ENCODE measurements at places on chromosomes 5 and 9.

GRCh38 chr5:33153372-33153771, 287.4 kb upstream of the TARS1 start:
- DNase-seq: no peak

- DNase-seq: no peak
Measured at GRCh38 chr5:39616131-39616530, 191.4 kb upstream of the DAB2 start.

DNA sequence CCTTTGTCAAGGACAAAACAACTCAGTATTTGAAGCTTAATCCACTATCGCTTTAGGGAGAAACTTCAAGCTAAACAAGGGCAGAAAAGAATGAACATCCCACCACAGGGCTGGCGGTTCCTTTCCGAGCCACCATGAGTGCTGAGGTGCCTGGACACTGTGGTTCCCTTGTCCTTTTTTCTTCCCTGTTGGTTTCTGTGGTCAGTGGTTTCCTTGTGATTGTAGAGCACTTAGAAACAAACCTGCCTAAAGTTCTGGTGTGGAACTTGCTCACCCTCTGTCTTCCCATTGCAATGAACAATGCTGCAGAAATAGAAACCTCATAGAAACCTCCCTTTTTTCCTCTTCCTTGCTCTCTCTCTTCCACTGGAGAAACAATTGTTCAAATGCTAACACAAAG, 79.3 kb upstream of the TBC1D2 start:
- DNase-seq: no peak

DNA sequence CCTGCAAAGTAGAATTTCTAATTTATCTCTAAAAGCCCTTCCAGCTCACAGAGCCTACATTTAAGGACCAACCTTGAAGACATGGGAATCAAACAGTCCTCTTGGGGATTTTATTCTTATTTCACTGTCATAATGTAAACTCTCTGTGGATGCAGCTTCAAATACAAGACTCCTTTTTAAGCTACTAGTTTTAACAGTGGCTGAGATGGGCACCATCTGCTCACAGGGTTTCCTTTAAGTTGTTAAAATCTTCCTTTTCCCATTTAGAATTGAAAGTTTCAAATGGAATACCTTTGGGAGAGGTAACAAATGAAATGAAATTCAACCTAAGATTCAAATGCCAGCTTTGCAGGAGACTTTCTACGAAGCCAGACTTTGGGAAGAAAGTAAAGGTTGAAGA, 243.7 kb downstream of the GLIS3 start:
- DNase-seq: no peak

DNA sequence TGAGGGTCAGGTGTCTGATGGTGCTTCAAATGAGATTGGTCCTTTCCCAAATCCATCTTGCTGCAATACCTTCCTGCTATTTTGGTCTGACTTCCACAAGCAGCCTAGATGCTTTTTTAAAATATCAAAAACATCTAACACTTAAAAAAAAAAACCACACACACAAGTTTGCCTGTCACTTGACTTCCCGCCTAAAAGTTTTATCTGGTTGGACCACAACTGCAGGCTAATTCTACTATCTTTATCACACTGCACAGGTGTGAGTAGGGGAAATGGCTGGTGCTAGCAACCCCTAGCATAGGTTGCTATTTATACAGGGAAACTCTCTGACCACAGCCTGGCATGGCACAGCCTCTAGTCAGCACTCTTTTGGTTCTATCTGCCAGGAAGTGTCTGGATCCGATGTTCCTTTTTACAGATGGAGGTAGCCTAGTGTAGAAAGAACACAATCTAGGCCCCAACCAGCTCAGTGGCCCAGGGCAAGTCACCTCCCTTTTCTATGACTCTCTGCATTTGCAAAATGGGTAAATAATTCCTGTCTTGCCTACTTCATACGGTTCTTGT, at the start of gene HEMGN:
TSS of gene HEMGN (minus strand) at position 92 of the 564 bp plus-strand sequence. CDS start at position 56, 36 bp downstream.
- peak; percentile 21 for DNase-seq

GRCh38 chr5:80668016-80668969, 13.5 kb upstream of the DHFR start:
- DNase-seq: no peak

- no peak for DNase-seq
Measured at GRCh38 chr9:95940265-95940664, 64.8 kb downstream of the ERCC6L2 start.

DNA sequence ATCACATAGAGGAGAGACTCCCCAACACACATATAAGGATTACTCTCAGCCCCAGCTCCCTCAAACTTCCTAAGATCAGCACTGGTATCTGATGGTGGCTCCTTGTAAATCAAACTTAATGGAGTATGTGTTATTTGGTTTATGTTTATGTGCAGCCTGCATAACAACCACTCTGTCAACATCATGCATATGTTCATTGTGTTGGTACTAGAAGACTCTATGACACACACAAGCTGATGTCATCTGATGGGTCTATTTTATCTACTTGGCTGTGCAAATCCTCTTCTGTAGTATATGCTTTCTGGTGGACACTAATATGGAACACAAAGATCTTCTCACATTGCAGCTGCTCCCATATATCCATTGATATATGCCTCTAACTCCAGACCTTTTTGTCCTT, 134.0 kb upstream of the FAM174A start:
- no peak for DNase-seq

DNA sequence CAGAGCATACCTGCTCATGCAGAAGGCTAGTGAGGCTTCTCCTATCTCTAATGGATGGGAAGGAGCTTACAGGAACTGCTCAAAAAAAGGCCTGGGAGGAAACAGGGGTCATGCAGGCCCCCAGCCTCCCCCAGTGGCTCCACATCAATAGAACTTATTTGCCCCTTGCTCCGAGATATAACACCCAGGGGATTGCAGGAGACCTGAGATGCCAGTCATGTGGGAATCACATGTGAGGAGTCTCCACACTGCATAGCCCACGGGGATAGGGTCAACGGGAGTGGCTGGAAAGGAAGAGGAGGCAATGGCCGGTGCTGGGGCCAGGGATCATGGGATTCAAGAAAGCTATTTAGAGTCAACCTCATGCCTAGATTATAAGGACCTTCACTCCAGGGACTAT, 76.2 kb downstream of the NRG2 start:
- no peak for DNase-seq

GRCh38 chr5:53378590-53379247, 101.7 kb upstream of the FST start:
- DNase-seq: no peak

DNA sequence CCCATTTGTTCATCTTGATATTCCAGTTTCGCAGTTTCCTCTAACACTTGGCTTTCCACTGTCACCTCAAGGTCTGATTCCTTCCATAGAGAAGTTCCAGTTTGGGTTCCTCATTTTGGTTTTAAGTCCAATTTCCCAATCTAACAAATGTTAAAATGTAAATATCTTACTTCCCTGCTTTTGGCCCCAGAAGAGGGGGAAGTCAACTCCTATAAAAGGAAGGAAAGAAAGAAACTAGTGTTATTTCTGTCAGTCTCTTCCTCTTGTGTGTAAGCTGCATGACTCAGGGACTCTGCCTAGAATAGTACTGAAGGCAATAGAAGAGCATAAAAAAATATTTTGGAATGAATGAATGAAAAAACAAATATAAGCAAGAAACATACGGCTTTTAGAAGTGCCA, 127.5 kb upstream of the CCNG1 start:
- DNase-seq: no peak

DNA sequence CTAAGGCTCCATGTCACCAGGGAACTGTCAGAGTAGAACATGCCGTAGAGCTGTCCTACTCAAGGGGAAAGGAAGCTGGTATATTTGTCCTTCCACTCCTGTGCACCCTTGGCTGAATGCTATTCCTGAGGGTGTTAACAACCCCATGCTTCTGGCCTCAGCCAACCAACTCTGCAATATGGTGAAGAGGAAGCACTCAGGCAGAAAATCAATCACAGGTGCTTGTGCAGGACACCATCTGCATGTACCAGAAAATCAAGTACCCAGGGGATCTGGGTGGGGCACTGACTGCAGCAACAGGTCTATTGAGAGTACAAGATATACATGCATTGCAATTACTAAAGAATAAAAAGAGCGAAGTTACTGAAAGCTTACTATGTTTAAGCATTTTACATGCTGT, 51.4 kb upstream of the NEK6 start:
- DNase-seq: no peak

- no peak for DNase-seq
Measured at GRCh38 chr9:22240619-22241018, 206.0 kb upstream of the DMRTA1 start.

DNA sequence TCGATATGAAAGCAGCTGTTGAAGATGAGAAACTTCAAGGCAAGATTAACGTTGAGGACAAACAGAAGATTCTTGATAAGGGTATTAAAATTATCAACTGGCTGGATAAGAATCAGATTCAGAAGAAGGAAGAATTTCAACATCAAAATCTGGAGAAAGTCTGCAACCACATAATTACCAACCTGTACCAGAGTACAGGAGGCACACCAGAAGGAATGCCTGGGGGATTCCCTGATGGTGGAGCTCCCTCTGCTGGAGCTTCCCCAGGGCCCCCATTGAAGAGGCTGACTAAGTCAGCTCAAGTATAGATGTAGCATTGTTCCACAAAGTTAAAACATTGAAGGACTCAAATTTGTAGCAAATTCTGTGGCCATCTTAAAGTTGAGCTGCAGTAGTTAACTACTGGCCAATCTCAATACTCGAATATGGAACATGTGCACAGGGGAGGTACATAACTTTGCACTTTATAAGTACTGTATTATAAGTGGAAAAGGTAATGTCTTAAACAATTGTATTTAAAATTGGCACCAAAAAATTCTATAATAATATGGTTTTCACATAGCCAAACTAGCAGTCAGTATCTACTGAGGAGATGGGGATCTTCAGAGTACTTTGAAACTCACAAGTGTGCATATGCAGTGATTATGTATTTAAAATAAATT, 237.5 kb downstream of the CHSY3 start:
- DNase-seq: no peak

- DNase-seq: no peak
Measured at GRCh38 chr5:132024789-132025402, 13.4 kb upstream of the ACSL6 start.

- DNase-seq: no peak
Measured at GRCh38 chr5:9604416-9604815, 25.7 kb downstream of the TAS2R1 start.

DNA sequence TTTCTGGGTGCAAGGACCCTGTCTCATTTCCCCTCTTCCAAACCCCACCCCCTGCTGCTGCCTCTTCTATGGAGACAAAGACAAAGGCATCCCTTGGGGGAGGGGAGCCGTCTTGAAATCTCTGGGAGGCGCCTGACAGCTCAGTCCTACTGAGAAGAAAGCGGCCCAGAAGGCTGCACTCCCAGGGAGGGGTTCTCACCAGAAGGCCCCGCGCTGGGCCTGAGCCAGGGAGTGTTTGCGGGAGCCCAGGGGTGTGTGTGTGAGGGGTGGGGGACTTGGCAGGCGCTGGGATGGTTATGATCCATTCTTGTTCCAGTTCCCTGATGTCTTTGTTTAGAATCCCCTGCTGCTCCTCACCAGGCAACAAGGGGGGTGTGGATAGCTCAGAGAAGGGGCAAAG, 45.7 kb upstream of the ALDH1B1 start:
- no peak for DNase-seq

DNA sequence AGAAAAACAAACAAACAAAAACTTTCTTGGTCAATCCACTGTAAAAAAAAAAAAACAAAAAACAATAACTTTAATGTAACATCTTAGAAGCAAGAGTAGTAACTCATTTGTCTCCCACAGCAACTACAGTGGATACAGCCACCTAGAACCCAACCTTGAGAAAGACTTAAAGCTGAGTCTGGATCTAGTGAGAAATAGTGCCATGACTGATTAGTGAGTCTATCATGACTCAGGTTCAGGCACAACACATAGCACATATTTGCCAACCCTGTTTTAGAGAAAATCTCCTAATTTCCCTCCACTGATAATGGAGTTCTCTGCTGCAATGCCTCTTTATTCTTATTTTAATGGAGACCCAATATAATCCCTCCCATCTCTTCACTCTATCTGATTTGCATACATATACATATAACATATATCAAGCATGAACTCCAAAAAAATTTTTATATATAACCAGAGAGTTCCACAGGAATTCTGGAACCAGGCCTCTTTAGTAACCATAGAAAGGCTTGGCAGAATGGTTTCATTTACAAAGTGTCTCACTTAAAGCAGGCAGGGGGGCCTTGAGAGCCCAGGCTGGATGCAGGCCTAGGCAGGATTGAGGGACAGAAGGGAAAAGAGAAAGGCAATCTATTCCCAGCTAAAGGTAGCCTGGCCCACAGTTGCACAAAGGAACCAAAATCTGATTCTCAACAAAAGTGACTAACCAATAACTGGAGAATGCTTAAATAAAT, 11.9 kb upstream of the NR4A3 start:
- no peak for DNase-seq

DNA sequence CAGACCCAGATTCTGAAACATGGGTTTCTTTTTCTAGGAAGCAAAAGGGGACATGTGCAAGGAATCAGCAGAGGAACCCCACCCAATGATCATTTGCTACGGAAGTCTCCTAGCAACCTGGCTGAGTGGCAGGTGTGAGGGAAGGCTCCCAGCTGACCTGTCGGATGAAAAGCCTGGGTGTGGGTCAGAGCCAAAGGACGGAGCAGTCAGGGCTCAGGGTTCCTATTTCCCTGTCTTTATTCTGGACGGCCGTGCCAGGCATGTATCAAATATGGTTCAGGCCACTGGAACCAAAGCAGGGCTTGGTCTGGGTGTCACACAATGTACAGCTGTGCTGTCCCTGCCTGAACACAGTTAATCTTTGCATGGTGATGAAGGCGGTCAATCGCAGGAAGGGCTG, 20.1 kb downstream of the STK10 start:
- no peak for DNase-seq

DNA sequence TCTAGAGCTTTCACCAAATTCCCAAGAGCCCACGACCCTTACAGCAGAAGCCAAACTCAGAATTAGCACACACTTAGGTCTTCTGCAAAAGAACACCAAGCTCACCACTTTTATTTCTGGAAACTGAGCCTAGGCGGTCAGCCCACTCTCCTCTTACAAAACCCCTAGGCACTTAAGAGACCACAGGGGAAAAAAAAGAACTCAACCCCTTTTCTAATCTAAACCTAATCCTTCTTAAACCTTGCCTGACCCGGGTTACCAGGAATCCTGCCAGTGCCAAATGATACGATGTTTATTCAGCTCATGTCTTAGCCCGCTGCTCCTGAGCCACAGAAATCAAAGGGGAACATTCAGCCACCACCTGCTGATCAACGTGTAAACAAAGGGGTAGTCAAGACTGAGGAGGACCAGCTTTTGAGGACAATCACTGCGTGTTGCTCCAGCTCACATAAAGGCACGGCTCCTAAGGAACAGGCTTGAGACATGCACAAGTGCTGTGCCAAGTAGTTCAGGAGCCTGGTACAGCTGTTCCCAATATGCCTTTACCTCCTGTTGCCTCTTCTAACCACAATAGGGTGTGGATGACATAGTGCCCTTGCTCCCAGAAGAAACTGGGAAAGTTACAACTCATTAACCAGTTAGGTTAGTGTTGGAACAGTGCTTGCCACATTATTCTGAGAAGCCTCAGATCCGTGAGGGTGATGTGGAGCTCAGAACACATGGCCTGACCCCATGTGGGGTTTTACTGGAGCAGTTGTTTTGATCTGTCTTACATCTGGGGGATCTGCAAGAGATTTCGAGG, 49.3 kb downstream of the ZFAND5 start:
- no peak for DNase-seq
